ENCODE measurements at places on chromosomes 3 and 15.

GRCh38 chr15:66842710-66843441 lies 140.8 kb downstream of the SMAD6 start:
- H3K36me3 ChIP-seq = no peaks in the 10 kb centered on the region
- DNase-seq = no peak
- H3K27ac ChIP-seq = no peak overlapping the region
- peak overlapping the region; percentile 17 for H3K4me3 ChIP-seq
- H3K27me3 ChIP-seq = peaks cover 50% of the 10 kb centered on the region

GRCh38 chr3:73540969-73541740 lies 83.6 kb downstream of the PDZRN3 start:
- DNase-seq = no peak
- no peaks in the 10 kb centered on the region for H3K27me3 ChIP-seq
- H3K4me3 ChIP-seq = no peak overlapping the region
- H3K27ac ChIP-seq = no peak overlapping the region

DNA sequence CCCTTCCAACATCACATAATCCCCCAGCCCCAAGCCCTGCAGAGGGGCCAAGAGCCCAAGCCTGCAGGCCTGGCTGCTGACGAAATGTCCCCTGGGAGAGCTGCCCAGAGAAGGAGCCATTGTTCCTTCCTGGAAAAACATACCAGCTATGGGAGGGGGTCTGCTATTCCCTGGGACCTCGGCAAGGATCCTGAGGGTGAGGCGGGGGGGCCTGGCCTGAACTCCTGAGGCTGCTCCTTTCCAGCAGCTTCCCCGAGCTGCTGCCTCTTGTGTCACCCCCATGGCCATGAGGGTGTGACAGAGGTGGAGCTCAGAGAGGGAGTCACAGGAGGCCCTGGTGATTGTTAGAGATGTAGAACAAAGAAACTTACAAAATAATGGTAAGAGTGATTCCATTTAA lies 12.9 kb downstream of the LOXL1 start:
- peaks cover 12% of the 10 kb centered on the region for H3K4me1 ChIP-seq
- DNase-seq = no peak
- peaks cover 2% of the 10 kb centered on the region for H3K27me3 ChIP-seq

- H3K27me3 ChIP-seq = peaks cover 16% of the 10 kb centered on the region
- no peak for DNase-seq
- H3K27ac ChIP-seq = no peak overlapping the region
- H3K4me1 ChIP-seq = peaks cover 6% of the 10 kb centered on the region
- no peaks in the 10 kb centered on the region for H3K36me3 ChIP-seq
- no peak overlapping the region for H3K4me3 ChIP-seq
Measured at GRCh38 chr15:66114863-66115425, 138.6 kb downstream of the MEGF11 start.

DNA sequence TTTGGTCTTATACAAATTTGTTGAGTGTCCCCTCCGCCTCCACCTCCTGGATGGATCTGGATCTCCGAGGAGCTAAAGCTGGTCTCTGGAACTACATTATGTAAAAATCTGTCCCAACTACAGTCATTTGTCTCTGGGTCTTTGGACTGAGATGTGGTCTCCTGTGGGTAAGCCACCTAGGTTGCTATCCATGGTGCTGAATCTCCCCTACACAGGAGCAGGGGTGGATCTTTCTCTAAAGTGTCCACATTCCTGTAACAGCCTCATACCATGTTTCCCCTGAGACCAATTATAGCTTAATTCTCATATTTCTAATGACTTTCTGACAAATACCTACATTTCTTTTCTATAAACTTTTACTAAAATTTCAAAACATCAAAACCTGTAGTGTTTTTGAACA lies 625.8 kb downstream of the TAFA4 start:
- H3K4me3 ChIP-seq = no peak overlapping the region
- DNase-seq = no peak
- no peak overlapping the region for H3K27ac ChIP-seq
- no peaks in the 10 kb centered on the region for H3K36me3 ChIP-seq

GRCh38 chr15:98898122-98898521 lies 109.5 kb downstream of the PGPEP1L start:
- peaks cover 6% of the 10 kb centered on the region for H3K4me1 ChIP-seq
- no peak overlapping the region for H3K4me3 ChIP-seq
- no peak for DNase-seq
- H3K27ac ChIP-seq = no peak overlapping the region
- H3K36me3 ChIP-seq = peaks cover 12% of the 10 kb centered on the region
- no peaks in the 10 kb centered on the region for H3K27me3 ChIP-seq

DNA sequence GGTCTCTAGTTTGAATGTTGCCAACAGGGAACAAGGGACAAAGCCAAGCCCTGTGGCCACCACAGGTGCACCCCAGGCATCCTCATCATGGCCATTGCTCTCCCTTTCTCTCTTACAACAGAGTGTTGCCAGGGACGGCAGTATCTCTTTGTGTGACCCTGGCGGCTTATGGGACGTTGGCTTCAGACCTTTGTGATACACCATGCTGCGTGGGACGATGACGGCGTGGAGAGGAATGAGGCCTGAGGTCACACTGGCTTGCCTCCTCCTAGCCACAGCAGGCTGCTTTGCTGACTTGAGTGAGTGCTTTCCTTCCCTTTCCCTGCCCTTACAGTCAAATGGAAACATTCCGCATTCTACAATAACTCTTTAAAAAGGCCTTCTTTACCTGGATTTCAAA lies 38.2 kb downstream of the BOC start:
- DNase-seq = no peak
- H3K4me1 ChIP-seq = no peaks in the 10 kb centered on the region
- H3K36me3 ChIP-seq = no peaks in the 10 kb centered on the region
- no peak overlapping the region for H3K4me3 ChIP-seq
- H3K27ac ChIP-seq = no peak overlapping the region

DNA sequence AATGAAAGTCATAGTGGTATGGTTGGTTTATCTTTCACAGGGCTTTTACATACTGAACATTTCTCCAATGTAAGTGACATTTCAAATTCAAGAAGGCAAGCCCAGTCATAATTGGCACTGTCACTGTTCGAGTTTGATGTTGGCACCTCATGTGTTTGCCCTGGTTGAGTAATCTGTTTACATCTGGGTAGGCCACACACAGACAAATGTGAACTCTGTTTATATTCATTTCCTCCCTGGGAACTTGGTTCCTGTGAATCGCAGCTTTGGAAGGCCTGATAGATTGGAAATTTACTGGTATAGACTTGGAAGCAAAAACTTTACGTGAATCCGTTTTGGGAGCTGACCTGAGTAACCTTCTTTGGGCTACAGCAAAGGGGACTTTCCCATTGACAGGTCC lies 395.2 kb upstream of the AZI2 start:
- no peak overlapping the region for H3K4me3 ChIP-seq
- no peak overlapping the region for H3K27ac ChIP-seq
- no peaks in the 10 kb centered on the region for H3K4me1 ChIP-seq
- H3K36me3 ChIP-seq = no peaks in the 10 kb centered on the region

DNA sequence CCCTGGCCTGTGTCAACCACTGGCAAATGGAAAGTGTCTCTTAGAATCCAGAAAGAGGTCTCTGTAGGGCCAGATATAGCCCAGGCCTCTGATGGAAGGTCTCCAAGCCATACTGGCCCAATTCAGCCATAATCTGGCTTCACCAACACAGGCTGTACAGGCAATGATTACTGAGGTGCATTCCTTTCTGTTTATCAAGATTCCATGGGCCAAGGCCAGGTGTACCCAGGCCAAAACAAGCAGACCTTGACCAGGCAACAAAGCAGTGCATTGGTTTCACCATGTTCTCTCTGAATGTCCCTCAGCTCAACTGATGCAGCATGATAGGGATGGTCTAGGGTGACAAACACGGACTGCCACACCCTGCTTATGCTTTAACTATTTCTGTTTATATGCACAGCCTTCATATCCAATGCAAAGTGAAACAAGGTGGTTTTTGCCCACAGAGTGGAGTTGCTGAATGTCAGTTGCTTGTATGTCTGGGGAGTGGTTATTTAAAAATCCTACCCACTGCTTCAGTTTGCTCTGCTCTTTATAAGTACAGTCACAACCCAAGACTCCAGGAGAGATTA lies 25.2 kb downstream of the CCNL1 start:
- DNase-seq = peak; percentile 45
- H3K4me3 ChIP-seq = peak overlapping the region; percentile 57
- peaks cover 73% of the 10 kb centered on the region for H3K4me1 ChIP-seq

GRCh38 chr3:158395421-158395820 lies 175.6 kb upstream of the MLF1 start:
- H3K4me1 ChIP-seq = no peaks in the 10 kb centered on the region
- no peak for DNase-seq
- H3K27me3 ChIP-seq = no peaks in the 10 kb centered on the region
- H3K27ac ChIP-seq = no peak overlapping the region

GRCh38 chr15:41971089-41971894 lies 1.1 kb downstream of the EHD4 start:
- peak overlapping the region; percentile 83 for H3K4me3 ChIP-seq
- H3K27me3 ChIP-seq = peaks cover 17% of the 10 kb centered on the region
- DNase-seq = peak; percentile 80

GRCh38 chr15:65730549-65731172 lies 61.4 kb downstream of the DENND4A start:
- no peaks in the 10 kb centered on the region for H3K4me1 ChIP-seq
- no peak for DNase-seq
- no peak overlapping the region for H3K27ac ChIP-seq
- no peak overlapping the region for H3K4me3 ChIP-seq

DNA sequence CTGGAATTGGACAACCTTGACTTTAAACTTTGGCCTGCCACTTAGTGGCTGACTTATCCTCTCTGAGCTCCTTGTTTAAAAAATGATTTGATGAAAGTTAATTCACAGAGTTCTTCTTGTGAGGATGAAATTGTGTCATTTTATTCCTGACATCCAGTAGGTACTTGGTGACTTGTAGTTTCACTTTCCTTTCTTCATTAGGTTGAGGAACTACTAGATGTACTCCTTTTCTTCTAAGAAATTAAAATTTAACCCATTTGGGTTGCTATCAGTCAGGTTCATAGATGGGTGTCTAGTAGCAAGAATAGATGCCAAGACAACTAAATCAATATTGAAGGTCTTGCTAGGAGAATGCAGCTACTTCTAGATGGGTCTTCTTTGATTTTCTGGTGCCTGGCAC lies 5.2 kb downstream of the NR1D2 start:
- peak overlapping the region; percentile 68 for H3K27ac ChIP-seq
- H3K4me1 ChIP-seq = peaks cover 18% of the 10 kb centered on the region
- DNase-seq = no peak
- no peaks in the 10 kb centered on the region for H3K36me3 ChIP-seq
- H3K4me3 ChIP-seq = peak overlapping the region; percentile 77
